ENCODE measurements at places on chromosomes 11 and 22.

- no peak for DNase-seq
These were observed 9.1 kb downstream of the CTSF start for GRCh38 chr11:66559142-66559865.

GRCh38 chr11:102773386-102773785 lies 7.0 kb downstream of the MMP10 start:
- no peak for DNase-seq

- no peak for DNase-seq
These were observed 3.6 kb downstream of the PLA2G3 start for GRCh38 chr22:31136711-31137110.

- DNase-seq: no peak
These were observed 4.8 kb upstream of the SAA2 start for GRCh38 chr11:18253233-18253632.

GRCh38 chr11:113119074-113119473 lies 157.9 kb downstream of the NCAM1 start:
- no peak for DNase-seq

GRCh38 chr11:86101493-86101892 lies 32.6 kb upstream of the PICALM start:
- peak; percentile 72 for DNase-seq

DNA sequence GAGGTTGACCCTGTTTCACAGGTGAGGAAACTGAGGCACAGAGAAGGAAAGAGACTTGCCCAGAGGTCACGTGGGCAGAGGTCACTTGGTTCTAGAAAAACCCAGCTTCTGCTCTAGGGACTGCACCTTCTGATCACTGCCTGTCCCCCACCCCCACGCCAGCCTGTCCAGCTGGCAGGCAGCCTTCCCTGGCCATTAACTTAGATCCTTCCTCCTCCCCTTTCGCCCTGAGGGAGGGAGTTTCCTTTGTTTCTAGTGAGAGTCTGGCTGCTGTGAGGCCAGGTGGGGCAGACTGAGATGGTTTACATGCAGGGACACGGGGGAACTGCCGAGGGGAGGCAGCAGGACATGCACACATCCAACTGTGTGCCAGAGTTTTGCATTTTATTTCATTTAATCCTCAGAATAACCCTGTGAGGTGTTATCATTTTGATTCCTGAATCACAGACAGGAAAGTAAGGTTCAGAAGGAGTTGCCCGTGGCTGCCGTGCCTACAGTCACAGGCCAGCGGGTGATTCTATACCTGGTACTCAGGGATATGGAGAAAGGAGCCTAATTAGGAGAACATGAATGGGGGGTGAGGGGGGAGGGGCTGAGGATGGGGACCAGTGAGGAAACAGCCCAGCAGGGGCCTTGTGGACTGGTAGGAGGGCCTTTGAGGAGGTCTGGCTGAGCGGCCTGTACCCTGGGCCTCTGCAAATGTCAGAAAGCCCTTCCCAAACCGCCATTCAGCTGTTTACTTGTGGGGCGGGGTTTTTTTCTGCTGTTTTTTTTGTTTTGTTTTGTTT lies 3.4 kb downstream of the FAM83F start:
- DNase-seq: peak; percentile 61

- no peak for DNase-seq
These were observed 27.0 kb downstream of the RBMXL2 start for GRCh38 chr11:7115780-7116179.

DNA sequence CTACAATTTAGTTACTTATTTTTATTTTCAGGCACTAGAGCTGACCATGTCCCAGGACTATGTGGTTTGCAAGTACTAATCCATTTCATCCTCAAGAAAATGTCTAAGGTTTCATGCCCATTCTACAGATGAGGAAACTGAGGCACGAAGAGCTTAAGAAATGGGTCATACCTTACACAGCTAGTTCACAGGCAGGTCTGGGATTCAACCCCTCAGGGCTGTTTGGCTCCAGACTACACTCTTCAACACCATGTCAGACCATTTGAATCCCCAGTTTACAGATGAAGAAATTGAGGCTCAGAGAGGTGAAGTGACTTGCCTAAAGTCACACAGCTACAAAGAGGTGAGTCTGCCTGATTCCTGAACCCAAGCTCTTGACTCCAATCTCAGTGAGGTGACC lies 144.1 kb downstream of the MIAT start:
- DNase-seq: no peak

GRCh38 chr11:102155676-102156075 lies 45.4 kb downstream of the YAP1 start:
- no peak for DNase-seq

DNA sequence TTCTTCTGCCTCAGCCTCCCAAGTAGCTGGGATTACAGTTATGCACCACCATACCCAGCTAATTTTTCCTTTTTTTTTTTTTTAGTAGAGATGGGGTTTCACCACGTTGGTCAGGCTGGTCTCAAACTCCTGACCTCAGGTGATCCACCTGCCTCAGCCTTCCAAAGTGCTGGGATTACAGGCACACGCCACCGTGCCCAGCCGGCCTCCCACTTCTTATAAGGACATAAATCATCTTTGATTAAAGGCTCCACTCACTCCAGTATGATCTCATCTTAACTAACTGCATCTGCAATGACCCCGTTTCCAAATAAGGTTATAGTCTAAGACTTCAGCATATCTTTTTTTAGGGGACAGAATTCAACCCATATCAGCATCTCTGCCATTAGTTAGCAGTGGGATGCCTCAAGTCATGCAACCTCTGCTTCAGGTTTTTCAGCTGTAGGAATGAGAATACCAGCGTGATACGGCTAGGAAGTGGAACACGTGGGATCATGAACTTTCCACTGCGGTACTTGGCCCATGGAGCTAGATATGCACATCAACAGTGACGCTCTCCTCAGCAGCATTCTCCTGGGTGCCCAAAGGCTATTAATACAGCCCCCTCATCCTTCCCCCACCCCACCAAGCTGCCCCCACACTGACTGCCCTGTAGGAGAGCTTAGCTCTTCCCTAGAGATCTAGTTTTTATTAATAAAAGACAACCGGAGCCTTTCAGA lies 41.4 kb downstream of the MCHR1 start:
- no peak for DNase-seq

GRCh38 chr11:113647856-113648255 lies 58.3 kb downstream of the TMPRSS5 start:
- DNase-seq: no peak

GRCh38 chr22:40008726-40009291 lies 14.1 kb downstream of the FAM83F start:
- peak; percentile 22 for DNase-seq

- DNase-seq: no peak
These were observed 41.2 kb upstream of the MICAL2 start for GRCh38 chr11:12069066-12069676.

- DNase-seq: no peak
These were observed 45.4 kb upstream of the DKK3 start for GRCh38 chr11:12053606-12054361.

- no peak for DNase-seq
These were observed 162.0 kb downstream of the DSCAML1 start for GRCh38 chr11:117634756-117635603.

DNA sequence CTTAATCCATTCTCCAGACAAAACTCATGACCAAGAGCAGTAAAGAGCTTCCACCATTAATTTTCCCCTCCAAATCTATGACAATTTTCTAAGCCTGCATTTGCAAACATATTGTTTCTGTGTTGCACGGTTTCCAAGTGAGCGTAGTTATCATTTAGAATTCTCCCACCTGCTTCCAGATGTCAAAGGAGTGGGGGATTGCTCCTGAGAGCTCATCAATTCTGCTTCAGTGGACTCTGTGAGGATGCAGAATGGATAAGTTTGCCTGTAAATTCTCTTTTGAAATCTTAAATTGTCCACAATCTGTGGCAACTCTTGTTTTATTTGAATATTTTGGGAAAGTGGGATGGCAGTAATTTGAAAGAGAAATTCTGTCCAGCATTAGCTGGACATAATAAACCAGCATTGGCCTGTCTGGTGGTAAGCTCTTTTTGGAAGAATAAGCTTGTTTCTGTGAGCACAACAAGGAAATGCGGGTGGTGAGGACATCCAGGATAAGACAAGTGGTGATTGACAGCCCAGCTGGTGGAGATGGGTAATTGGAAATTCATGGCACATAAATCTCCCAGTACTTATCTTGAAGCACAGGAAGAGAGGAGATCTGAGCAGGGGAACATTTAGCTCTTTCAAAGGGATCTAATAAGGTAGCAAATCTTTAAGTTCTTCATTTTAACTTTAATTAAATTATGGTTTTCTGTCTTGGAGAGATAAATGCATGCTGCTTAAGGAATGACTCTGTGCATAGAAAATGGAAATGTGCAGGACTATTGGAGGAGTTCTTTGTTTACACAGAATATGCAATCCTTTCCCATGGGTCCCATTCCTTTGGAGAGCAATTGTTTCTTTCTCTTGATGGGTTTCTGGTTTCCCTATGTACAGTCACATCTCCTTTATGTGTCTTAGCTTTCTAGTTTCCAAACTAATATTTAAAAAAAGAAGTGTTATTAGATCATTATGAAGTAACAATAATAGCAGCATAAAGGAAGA lies 73.2 kb downstream of the FAT3 start:
- DNase-seq: no peak

DNA sequence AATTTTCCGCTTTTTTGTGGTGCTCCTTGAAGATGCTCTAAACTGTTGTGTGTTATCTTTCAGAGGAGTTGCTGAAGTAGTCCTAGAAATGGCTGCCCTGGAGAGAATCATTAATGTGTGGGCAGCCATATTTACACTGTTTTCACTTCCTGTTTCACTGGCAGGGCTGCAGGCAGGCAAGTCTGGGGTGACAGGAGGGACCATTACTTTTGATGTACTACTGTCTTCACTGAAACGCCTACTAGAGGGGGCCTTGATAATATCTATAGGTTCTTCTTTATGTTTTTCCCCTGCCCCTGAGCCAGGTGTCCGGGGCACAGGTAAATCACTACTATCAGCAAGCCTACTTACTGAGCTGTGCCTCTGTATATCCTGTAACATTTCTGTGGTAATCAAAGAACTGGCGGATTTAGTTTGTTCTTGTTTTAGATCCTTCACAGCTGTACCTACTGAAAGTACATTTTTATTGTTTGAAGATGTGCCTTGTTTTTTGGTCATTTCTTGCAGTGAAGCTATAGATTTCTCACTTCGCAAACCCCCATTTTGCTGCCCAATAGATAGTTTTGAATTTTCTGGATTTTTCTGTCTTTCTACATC lies 39.7 kb downstream of the ACAT1 start:
- no peak for DNase-seq

DNA sequence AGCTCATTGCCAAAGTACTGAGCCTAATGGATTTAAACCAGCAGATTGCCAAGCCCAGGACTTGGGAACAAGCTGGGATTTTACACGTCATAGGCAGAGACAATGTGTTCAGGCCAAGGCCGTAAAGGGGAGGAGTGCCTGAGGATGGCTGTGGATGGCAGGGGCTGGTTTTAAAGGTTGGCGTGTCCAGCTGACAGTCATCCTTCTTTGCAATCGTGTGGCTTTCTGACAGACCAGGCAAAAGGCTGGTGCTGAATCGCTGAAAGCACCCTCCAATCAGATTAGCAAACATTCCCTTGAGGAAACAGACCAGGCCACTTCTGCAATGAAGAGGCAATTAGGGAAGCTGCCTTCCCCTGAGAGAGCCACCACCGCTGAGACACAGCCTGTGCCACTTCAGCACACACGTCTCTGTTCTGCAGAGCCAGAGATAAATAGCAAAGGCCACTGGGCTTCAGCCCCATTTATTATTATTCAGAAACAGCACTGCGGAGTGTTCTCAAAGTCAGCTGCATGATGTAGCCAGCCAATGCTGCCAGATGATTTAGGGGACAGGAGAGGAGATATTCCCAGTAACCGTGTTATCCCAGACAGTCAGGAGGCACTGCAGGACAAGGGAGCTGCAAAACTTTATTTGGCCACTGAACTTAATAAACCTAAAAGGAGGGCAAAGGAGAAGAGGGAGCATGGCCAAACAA lies 54.2 kb upstream of the CSNK2A3 start:
- no peak for DNase-seq

DNA sequence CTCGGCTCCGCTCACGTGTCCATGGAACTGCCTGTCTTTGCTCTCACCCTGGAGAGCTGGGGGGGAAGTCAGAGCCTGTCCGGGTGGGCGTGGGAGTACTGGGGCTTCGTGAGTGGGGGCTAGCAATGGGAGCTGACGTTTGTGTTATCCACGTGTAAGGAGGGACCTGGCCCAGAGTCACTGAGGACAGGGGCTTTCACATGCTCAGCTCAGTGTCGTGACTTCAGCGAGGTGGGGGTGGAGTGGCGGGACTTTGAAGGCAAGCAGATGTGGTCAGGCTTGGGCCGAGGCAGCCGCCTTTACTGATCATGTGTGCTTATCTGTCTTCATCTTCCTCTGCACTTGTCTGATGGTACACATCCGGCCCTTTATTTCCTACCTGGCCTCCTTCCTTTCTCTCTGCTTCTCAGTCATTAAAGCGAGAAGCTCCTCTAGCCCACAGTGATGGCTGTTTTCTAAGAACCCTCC lies 113.1 kb upstream of the NNMT start:
- no peak for DNase-seq

DNA sequence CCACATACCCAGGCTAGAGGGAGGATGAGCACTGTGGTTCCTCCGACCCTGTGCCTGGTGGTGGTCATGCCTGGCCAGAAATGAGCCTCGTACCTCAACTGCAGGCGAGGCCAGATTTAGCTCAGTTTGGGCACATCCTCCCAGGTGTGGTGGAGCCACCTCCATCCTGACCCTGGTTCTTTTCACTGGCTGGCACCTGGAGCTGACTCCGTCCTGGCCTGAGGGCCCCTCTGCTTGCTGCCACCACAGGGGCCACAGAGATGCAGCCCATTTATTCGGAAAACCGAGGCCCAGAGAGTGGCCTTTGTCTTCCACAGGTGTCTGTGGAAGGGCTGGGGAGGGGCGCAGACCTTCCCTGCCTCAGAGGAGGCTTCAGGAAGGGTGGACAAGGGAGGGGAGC lies 9.0 kb upstream of the ARFGAP3 start:
- no peak for DNase-seq

DNA sequence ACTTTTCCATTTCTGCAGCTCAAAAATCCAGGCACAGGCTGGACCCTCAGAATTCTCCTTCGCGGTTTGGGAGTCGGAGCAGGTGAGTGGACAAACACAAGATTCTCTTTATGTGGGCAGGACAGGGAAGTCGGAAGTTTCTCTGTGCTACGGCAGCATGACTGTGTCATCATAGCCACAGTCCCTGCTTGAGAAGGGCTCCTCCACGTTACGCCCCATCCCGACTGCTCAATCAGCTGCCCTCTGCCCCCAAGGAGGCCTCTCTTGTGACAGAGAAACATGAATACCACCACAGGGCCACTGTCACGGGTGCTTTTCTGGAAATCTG lies 89.0 kb upstream of the SHISAL1 start:
- DNase-seq: no peak

DNA sequence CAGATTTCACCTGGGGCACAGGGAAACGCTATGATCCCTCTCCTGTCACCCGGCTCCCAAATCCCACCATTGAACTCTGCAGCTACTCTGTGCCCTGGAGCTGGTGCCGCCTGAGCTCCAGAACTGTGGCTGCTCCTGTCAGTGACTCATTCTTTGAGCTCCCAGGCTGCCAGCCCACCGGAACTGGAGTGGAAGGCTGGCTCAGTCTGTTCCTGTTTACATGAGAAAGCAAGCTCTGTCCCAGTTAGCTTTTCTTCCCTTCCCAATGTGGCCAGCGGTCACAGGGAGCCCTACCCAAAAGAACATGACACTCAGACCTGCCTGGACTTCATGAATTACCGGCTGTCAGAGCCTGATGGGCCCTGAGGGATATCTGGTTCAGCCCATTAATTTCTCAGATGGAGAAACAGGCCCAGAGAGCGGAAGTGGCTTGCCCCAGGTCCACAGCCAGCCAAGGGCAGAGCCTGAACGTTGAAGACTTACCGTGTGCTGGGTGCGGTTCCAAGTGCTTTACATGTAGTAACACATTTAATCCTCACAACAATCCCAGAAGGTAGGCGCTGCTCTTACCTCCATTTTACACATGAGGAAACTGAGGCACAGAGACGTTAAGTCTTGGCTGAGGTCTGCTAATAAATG lies 23.8 kb upstream of the IGSF22 start:
- peak; percentile 82 for DNase-seq

Measured in PC-3 (cell line).